Activated CD8-positive, alpha-beta memory T cell treated with anti-CD3 and anti-CD28 coated beads for 1 hour (primary cell): ENCODE measurements at places on chromosomes 1 and 21.

DNA sequence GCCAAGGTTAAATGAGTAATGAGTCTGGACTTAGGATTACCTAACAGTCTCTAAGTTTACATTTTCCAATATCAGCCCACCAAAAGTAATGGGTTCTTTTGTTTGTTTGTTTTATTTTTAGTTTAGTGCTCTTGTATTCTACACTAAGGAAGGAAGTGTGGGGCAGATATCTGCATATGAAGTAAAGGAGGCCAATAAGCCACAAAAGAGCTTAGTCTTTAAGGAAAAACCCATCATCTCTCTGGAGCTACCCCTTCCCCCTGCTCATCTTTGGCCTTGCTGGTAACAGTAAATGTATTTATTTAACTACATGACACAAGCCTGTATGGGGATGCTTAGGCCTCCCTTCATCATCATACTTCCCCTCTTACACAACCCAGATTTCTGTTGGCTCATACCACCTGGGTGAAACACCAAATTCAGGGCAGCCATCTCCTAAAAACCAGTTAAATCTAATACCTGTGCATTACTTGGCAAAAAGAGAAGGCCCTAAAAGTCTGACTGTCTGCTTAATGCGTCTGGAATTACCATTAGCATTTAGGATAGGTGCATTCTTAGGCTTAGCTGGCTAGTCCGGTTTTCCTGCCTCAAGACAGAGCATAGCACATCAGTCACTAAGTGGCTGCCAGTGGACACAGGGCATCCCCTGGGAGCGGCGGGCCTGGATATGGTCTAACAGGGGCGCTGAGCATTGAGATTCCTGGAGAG, 96.8 kb upstream of the ADGRL2 start:
- no peak for DNase-seq

DNA sequence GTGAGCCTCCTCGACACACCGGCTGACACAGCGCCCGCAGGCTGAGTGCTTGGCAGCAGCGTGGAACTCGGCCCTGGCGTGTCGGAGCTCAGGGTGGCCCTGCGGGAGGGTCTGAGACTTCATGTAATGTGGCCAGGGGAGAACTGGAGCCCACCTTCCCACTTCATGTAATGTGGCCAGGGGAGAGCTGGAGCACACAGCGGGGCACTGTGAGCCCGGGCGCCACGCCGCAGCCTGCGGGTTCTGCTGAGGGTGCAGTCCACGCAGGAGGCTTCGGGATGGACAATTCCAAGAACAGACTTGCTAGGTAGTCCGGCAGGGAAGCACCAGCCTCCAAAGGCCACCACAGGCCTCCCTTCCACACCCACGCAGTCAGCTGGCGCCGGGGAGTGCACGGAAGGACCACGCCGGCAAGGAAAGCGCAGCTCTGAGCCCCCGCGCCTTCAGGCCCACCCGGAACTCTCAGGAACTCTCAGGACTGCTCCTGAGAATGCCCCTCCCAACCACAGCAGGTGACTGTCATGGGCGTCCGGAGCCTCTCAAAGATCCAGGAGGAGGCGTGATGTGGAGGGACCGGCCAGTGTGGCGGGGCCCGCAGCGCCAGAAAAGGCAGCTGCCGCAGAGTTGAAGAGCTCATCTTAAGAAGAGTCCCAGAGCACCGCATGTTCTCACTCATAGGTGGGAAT, 19.3 kb upstream of the ADARB1 start:
- no peak for DNase-seq

- DNase-seq = no peak
These were observed 22.5 kb upstream of the C1QA start for GRCh38 chr1:22613951-22614350.

DNA sequence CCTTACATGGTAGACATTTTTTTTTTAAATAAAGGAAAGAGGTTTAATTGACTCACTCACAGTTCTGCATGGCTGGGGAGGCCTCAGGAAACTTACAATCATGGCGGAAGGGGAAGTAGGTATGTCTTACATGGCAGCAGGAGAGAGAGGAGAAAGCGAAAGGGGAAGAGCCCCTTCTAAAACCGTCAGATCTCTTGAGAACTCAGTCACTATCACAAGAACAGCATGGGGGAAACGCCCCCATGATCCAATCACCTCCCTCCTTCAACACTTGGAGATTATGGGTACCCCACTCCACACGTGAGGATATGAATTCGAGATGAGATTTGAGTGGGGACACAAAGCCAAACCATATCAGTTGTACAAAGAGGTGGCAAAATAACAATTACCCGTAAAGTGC, 301.7 kb downstream of the GRIK1 start:
- DNase-seq = no peak

GRCh38 chr1:221829327-221830015, 87.6 kb upstream of the DUSP10 start:
- DNase-seq = no peak
